Esophagus mucosa (tissue), 1 donor: ENCODE measurements at places on chromosomes 5 and 9. TPM values are rescaled to one million over a fixed set of nuclear protein-coding genes. Genes with fewer than 3 reads are reported as not detected.
A peak's percentile ranks its signal among the peaks of the same experiment; 100 is the strongest.

Gene TMEM252
- total RNA-seq, result not detected

DNA sequence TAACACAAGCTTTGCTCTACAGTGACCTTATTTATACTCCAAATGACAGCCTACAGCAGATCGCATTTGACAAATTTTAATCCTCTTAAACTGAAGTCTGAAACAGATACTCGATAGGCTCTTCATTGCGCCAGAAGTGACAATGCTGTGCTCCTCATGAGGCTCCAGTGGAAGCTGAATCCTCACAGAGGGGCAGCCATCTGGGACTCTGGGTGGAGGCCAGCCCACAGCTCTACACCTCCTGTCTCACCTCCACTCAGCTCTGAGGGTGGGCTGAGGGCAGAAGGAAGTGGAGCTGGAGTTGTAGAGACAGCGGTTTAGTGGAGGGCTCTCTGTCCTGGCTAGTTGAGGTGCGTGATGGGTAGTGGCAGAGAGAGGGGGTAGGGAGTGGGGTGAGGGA, 283.3 kb upstream of the ANKRD55 start:
- ATAC-seq, result no peak

DNA sequence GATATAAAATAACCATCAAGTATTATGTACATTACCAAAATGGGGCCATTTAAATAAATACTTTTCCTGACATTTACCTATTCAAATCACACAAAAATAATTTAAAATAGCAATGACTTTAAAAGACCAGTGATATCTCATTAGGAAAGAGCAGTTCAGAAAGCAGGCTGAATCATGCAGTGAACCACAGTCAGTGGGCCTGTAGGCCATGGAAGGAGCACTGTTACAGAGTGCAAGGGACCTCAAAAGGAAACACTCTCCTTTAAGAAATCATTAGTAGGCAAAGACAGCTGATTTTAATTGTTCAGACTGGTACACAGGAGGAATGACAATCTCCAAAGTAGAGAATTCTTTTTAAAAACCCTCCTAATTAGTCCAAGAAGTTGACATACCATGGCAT, 283.5 kb upstream of the EFNA5 start:
- no peak for ATAC-seq

Gene KLHL3
- 4.4 TPM for total RNA-seq

DNA sequence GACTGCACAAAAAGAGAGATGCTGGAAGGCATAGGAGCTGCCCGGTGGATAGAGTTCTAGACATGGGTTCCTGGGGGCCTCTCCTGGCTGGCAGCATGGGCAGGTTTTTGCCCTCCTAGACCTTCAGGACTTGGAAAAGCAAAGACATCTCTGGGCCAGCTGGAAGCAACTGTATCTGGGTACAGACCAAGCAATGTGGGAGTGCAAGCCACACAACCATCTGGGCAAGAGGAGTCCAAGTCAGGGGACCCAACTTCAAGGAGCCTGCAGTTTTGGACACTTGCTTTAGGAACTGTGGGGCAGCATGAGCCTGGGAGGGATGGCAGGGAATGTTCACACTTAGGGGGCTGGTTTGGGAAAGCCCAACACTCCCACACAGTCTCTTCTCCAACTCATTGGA, 323.3 kb downstream of the GADD45G start:
- no peak for ATAC-seq

DNA sequence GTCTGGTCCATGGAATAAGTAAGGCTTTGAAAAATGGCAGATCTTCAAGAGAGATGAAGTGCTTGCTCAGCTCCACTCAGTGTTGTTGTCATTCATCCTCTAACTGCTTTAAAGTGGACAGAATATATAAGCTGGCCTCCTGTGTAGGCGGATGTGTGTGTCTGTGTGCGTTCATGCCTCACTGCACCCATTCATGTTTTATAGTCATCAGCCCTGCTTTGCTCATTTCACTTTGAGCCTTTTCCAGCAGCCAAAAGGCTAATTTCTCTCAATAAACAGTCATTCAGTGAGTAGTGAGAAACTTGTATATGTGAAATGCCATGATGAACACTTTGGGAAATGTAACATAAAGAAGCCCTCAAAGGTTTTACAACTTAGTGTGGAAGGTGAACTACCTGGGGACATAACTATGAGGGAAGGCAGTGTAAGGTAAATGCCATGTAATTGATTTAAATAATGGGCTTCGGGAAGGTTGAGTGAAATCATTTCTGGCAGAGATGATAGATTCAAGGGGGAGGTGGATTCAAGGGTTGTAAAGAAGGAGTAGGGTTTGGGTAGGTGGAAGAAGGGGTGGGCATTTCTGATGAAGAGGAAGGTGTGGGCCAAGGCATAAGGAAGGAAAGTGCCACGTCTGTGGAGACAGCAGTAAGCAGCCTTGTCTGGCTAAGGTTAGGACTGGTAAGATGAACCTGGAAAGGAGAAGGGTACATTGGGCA, 15.7 kb downstream of the TTC23L start:
- peak; percentile 42 for ATAC-seq

Gene NSG2
- total RNA-seq, result not detected

Gene HTR4
- total RNA-seq, result 0.08 TPM

Gene CDKN2A
- total RNA-seq, result 7.7 TPM

DNA sequence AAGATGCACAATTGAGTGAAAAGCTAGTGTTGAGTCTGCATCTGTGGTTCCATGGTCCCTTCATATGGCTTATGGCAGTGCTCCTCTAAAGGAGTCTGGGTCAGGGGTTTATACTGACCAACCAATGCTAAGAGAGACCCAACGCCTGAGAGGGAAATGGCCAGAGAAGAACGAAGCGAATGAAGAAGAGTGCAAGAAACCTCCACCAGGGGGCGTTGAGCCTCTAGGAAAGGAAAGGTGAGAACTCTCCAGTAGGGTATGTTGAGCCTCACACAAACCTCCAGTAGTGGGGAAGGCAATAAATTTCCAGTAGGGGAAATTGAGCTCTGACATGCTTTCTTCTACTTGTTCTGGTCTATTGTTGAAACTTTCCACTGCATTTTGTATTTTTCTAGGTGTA, 470.6 kb downstream of the PRDM9 start:
- no peak for ATAC-seq

Gene DNAJC25
- total RNA-seq, result 3.0 TPM

Gene FYB1
- total RNA-seq, result 64.7 TPM

GRCh38 chr9:133971121-133971951, 20.8 kb downstream of the VAV2 start:
- no peak for ATAC-seq

Gene GLE1
- total RNA-seq, result 22.5 TPM

- ATAC-seq, result no peak
Measured at GRCh38 chr5:163259495-163259894, 177.9 kb upstream of the CCNG1 start.

- ATAC-seq, result peak; percentile 12
Measured at GRCh38 chr9:133882849-133883755, 109.0 kb downstream of the VAV2 start.

Gene FAM221B
- total RNA-seq, result not detected

Gene TEX48
- total RNA-seq, result not detected

DNA sequence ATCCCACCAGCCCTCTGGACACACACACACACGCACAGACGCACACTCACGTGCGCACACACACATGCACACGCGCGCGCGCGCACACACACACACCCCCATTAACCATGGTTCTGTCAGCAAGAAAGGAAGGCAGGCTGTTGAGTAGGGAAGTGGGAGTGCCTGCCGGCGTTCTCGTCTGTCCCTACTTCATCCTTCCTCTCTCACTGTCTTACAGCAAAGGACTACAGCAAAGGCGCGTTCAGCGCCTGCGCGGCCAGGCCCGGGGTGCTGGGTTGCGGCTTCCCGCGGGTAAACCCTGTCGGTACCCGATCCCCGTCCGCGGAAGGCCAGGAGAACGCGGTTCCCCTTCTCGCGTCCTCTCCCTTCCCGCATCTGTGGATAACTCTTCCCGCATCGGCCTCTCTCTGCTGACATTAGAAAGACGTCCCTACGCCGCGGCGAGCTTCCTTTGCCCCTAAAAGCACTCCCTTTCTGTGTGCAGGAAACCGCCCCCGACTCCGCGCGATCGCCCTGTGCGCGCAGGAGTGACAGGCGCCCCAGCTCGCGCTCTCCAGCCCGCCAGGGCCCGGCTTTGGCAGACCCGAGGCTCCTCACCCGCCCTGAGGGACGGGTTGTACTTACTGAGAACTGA, 219.2 kb downstream of the AGTPBP1 start:
- peak; percentile 35 for ATAC-seq

DNA sequence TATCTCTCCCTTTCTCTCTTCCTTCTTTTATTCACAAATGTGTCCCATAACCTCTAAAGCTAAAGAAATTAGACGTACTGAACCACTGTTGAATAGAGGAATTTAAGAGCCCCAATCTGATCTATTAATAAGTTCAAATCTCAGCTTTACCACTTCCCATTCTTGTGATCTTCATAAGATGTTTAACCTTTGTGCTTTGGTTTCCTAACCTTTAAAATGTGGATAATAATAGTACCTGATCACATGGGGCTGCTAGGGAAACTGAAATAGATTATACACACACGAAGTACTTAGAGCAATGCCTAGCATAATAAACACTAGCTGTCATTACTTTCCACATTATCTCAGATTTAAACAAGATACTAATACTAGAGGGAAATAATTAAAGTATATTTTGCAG, 324.3 kb upstream of the SEMA6A start:
- ATAC-seq, result no peak

DNA sequence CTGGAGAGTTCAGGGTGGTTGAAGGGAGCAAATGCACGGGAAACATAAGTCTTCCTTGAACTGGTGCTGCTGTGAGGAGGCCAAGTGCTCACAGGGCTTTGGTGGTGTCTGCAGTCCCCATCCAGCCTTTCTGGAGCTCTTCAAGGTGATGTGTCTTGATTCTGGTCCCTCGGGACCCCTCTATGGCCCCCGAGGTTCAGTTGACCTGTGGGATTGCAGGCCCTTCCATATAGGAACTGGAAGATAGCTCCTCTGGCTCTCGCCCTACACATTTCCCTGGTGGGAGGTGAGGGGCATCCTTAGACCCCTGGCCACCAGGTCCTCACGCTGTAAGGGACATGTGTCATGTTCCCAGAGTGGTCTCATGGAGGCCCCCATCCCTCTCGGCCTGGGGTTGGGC, 191.8 kb downstream of the GADD45G start:
- ATAC-seq, result no peak

Gene AK1
- 39.9 TPM for total RNA-seq

GRCh38 chr5:1039210-1039548, 30.6 kb downstream of the NKD2 start:
- no peak for ATAC-seq

DNA sequence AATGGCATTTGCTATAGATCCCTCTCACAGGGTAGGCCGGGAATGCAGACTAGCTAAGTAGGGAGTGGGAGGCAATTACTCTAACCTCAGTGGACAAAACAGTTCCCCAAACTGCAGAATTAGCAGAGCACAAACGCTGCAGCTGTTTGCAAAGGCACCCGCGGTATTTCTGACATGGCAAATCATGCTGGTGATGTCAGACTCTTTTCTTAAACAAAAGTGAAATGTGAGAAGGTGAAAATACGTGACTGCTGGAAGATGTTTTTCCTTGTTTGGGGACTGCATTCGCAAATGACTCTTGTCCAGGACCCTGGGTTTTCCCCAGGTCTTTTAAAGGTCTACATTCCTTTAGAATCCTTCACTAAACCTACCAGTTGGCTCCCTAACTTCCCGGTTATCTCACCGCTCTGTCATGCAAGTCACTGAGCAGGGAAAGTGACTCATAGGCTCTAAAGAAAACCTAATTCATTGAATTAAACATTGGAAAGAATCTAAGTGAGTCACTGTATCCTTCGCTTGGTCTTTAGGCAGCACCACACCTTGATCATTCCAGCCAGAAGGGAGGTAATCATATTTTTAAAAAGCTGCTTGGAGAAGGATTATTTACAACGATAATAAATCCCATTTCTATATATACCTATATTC, 91.5 kb upstream of the DNAH5 start:
- ATAC-seq, result peak; percentile 93

DNA sequence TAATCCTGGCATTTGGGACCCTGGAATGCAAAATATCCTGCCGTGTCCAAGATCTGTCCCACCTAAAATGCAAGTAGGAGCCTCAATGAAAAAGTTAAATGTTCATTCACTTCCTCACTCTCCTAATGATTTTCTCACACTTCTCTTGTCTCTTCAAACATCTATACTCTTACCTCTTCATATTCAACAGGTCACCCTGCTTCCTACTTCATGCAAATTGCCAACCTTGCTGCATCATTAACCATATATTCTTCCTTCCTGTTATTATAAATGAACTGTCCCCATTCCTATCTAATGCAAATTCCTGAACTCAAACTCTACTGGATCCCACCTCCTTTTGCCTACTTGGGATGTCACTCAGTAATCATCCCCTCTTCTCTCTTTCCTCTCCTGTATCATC, 74.4 kb downstream of the STRBP start:
- ATAC-seq, result no peak

DNA sequence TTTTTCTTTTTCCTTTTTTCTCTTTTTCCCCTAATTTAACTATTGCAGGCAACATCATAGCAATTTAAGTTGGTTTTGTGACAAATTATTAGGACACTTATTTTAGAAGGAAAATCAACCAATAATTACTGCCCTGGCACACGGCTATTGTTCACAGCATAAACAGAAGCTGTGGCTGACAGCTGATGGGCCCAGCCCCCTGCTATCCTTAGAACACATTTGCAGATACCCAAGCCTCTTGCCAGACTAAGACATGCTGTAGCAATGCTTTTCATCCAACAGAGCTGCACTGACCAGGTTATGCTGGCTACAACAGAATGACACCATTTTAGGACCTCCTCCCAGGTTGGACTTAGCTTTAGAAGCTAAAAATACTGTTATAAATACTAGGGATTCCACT, 852.7 kb upstream of the DMAC1 start:
- ATAC-seq, result no peak

Gene CA9
- 1.6 TPM for total RNA-seq

GRCh38 chr5:97118261-97119006, 24.0 kb downstream of the LIX1 start:
- ATAC-seq, result no peak

Gene RFX3
- 3.5 TPM for total RNA-seq

GRCh38 chr5:148290271-148291195, 21.7 kb upstream of the SPINK7 start:
- ATAC-seq, result peak; percentile 57

DNA sequence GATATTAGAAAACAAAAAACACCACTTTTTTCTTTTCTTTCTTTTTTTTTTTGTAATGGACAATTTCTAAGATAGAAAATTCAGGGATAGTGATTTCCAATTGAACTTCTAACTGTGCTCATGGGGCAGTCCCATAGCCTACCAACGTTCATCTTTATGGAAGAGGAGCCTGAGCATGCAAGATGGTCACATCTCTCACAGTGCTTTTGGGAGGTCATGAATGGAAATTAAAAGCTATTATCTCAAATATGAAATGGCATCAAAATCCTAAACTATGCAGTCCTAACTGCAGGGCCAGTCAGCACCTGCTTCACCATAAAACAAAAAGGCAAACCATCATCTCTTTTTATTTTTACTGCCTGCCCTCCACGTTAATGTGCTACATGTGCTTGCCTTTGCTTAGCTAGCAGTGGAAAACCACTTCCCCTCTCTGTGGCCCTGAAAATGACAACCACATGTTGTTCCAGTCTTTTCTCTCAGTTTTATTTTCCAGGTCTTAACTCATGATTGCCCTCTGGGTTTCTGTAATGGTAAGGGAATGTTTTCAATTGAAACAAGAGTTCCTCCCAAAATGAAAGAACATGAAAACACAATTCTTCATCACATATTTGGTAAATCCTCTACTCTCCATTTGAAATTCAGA, 16.7 kb downstream of the IFNB1 start:
- ATAC-seq, result no peak
